ENCODE measurements at places on chromosomes 2 and 18.

DNA sequence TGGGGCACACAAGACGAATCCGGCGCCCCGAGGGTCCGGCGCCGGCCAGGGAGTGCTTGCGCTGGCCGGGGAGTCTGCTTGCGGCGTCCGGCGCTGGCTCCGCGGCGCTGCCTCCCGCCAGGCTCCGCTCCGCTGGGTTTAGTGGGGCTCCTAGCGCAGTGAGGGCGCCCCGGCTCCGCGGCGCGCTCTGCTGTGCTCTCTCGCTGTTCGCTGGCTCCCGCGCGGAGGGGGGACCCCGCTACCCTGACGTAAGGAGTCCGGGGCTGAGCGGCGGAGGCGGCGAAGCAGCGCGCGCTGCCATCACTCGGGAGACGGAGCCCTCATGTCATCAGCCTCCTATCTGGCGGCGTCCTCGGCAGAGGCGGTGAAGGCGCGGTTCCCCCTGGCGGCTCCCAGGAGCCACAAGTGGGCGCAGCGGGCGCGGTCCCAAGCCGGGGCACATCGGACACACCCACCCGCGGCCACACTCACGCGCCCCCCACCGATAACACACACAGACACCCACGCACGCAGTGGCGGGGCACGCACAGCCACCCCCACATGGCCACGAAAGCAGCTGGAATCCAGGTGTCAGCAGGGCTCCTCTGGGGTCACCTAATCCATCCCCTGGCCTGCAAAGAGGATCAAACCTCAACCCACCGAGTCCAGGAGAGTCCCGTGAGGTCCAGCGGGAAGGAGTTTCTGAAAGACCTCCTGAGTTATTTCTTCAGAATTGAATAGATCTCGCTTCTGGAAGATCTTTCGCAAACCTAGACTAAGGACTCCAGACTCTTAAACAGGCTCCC lies at the start of gene C1QL2:
C1QL2 (minus strand) TSS at position 189 of the 785 bp plus-strand sequence. CDS start 482 bp downstream, outside the sequence.
- peak; percentile 60 for DNase-seq

- DNase-seq, result no peak
Measured at GRCh38 chr2:128465246-128466170, 146.8 kb upstream of the HS6ST1 start.

GRCh38 chr2:75166491-75166890 lies 32.8 kb downstream of the TACR1 start:
- DNase-seq, result no peak

GRCh38 chr2:99451280-99451679 lies 38.5 kb downstream of the REV1 start:
- no peak for DNase-seq

DNA sequence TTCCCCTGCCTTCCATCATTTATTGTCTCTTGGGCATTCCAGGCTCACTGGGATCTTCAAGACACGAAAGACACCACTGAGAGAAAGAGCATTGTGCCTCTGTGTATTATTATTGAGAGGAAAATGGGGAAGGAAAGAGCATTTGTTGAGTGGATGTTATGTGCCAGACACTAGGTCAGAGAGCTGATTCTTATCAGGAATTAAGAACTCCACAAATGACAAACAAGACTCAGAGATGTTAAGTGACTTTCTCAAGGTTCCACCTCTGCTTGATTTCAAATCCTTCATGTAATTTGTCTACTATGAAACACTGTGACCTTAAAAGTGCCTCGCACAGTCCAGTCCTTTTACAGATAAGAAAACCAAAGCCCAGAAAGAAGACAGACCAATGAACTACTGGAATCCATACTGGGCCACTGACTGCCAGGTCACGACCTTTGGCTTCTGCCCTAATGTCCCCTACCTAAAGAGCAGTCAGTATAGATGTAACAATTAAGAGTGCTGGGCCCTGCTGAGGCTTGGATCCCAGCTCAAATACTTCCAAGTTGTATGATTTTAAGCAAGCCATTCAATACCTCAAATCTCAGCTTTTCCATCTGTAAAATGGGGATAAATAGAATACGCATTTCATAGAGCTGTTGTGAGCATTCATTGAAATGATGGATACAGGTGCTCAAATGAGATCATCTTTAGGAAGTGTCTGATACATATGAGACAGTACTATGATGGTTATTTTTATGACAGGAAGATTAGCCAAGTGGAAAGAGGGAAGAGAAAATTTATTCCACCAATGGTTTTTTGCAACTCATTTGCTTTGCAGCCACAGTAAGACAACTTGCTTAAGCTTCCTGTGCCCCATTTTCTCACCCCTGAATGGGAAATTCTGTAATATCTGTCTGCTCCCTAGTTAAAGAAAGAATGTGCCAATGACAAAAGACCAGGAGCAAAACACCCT lies 10.9 kb downstream of the KLF7 start:
- DNase-seq, result no peak

GRCh38 chr18:70332694-70333093 lies 43.8 kb downstream of the SOCS6 start:
- DNase-seq, result no peak

- no peak for DNase-seq
Measured at GRCh38 chr2:74828543-74828942, 5.4 kb upstream of the HK2 start.

GRCh38 chr2:185222311-185222710 lies 516.3 kb upstream of the FSIP2 start:
- DNase-seq, result no peak
